ENCODE measurements at places on chromosomes 11 and 22.
A peak's percentile ranks its signal among the peaks of the same experiment; 100 is the strongest.

DNA sequence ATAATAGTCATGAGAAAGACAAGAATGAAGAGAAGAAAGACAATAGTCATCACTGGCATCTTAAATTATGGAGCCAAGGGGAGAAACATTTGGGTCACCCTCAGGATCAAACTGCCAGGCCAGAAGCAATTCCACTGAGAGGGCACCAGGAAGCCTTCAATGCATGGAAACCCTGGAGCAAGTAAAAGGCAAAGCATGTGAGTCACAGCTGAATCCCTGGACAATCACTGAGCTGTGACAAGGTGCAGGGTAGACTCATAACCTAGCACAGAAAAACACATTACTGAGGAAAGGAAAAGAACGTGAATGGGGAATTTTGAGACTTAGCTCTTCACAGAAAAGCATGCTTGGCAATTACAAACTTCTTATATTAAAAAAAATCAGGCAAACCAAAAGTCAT lies 1.6 kb downstream of the KCNJ1 start:
- no peak for DNase-seq

GRCh38 chr22:24363243-24363642 lies 64.2 kb upstream of the ADORA2A start:
- DNase-seq: no peak

GRCh38 chr22:27801616-27802345 lies at the start of gene MN1:
TSS of gene MN1 (minus strand) at chr22:27801756. CDS start at chr22:27800543, 1,213 bp downstream.
- DNase-seq: peak; percentile 72

DNA sequence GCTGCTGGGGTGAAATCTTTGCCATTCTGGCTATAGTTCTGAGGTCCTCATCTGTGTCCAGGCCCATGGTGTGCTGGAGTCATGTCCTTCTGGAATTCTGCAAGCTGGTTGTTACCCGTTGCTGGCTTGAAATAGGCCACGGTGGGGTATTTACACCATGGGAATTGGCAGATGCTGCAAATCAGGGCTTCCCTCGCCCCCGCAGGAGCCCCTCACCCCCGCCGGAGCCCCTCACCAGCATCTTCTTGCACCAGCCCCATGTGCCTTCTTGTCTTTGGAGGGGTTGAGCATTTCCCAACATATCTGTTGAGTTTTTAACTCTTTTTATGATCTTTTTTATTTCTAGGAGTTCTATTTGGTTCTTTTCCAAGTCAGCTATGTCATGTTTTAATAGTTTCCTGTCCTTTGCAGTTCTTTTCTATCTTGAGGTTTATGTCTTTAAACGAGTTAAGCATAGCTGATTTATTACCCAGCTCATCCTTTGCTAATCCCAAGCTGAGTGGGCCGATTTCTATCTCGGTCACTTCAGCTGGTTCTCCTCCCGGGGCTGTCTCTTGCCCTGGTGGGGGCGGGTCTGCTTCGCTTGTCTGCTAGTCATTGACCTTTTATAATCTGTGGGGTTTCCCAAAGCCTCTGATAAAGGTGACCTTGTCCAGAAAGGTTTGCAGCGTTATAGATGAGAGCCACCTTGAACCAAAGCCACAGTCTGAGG lies 17.6 kb downstream of the ANO1 start:
- no peak for DNase-seq

DNA sequence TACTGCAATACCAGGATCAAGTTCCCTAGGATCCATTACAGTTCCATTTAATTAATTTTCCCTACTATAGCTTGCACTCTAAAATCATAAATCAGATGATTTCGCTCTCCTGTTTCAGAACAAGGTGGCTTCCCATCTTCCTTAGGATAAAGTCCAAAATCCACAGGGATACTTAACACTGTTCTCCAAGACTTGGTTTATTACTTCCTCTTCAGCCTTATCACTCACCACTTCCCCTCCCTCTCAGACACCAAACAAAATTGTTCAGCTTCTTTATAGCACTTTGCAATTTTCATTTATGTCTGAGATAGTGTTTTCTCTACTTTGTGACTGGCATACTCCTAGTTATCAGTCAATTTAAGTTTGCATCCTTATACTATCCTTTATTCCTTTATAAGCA lies 124.6 kb downstream of the GRIA4 start:
- DNase-seq: no peak

DNA sequence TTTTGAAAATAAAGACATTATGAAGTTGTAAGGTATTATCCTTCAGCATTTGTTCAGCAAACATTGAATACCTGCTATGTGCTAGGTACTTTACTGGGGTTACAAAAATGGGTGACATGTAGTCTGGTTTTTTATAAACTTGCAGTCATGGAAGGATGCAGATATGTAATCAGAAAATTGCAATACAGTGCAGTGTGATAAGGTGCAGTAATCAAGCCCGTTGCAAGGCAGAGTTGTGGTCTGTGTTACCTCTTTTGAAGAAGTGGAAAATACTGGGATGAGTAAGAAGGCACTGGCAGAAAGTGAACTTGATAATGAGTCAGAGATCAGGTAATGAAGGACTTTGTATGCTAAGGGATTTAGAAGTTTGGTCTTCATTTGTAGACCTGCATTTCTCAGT lies 8.1 kb downstream of the FBXO7 start:
- no peak for DNase-seq

- DNase-seq: peak; percentile 89
Observed at GRCh38 chr11:67265633-67266448, 432 bp upstream of the GRK2 start.

GRCh38 chr22:29450222-29450621 lies 11.8 kb downstream of the RFPL1 start:
- DNase-seq: no peak

DNA sequence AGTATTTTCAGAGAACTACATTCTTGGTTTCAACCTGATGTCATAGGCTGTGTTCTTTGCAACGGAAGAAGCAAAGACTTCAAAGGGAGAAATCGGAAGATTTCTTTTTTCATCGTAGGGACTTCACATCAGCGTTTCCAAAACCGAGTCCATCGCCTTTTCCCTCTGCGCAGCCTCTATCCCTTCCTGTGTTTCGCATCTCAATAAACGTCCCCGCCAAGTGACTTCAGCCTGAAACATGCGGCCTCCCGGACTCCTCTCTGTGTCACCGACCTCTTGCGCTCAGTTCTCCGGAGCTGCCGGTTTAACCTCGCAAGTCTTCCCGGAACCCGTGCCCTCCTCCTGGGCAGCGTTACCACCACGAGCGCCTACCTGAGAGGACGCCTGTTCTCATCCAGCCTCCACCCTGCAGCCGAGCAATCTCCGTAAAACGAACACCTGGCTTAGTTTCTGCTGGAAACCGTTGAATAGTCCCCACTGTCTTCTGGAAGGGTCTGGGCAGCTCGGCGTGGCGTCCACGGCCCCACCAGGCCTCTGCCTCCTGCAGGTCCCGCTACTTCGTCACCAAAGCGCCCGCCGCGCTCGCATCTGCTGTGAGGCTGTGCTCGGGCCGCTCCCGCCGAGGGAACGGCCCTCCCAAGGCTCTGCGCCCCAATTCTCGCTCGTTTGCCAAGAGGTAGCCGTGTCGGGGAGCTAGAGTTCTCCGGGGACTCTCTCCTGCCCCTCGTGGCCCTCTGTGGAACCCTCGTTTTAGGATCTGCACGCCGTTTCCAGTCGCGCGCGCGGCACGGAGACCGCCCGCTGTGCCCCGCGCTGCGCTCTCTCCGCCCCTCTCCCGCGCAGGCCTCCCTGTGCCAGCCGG lies at the start of gene GLB1L3:
GLB1L3 (plus strand) TSS at position 846 of the 862 bp plus-strand sequence. CDS start 362 bp downstream, outside the sequence.
- peak; percentile 47 for DNase-seq

DNA sequence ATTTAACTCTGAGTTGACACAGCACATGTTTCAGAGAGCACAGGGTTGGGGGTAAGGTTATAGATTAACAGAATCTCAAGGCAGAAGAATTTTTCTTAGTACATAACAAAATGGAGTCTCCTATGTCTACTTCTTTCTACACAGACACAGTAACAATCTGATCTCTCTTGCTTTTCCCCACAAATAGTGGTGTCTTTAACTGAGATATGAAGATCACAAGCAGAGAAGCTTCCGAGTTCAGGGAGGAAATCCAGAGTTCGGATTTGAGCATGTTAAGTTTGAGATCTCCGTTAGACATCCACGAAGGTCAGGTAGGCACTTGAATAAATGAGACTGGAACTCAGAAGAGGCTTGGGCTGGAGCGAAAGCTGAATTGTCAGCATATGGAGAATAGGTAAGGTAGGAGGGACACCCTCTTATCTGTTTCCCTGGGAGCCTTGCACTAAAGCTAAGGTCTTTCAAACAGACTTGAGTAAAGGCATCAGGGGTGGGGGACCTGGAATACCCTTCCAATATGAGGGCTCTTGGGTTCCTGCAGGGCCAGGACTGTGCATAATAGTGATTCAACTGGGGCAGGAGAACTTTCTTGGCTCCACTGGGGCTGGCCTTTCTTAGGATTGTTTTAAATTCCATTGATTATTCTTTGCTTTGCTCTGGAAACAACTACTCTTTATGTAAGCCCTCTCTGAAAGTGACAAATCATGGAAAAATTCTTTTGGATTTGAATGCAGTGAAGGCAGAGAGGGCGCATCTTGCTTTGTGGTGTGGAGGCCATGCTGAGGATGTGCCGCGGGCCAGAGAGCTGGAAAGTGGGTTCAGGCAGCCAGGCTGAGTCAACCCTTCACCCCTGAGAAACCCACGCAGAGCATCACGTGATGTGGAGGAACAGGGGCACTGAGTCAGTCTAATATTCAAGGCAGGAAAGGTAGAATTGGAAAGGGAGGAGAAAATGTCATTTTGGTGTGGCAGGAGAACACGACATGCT lies 62.7 kb upstream of the AMPD3 start:
- no peak for DNase-seq

DNA sequence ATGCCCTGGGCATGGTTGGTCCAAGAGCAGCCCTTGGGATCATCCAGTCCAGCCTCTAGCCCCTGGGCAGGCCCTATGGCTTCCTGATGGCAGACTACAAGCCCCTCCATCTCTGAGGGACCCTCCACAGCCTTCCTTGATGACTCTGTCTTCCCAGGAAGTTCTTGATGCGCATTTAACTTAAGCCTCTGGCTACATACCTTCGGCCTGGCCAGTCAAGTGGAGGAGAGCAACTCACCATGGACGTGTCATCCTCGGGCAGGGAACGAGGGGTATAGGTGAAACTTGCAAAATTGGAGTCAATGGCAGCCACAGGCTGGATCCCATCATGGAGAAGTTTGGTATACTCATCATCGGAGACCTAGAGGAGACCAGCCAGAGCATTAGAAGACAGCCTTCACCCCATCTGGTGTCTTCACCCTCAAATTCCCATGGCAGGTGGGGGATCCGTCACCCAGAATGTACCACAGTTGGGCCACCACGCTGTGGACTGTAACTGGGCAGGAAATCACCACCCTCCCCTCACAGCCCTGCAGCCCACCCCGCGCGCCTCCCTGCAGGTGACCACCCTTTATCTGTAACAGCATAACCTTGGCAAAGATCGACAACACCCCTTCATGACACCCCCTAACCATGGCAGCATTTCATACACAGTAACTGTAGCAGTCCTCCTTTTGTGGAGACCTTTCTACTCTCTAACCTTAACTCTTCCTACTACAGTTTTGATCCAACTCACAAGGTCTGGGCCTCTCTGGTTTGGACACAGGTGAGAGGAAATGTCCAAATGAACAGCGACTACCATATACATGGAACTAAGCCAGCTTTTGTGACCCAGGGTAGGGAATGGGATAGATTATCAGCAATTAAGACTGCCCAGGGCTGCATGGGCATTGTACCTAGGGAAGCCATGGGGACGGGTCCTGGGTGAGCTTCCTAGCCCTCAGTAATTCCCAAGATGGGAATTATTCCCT lies 91.7 kb downstream of the PDE2A start:
- no peak for DNase-seq

All from AG08395 (cell line).